ENCODE measurements at places on chromosomes 2 and 18. TPM values are rescaled to one million over a fixed set of nuclear protein-coding genes. Genes with fewer than 3 reads are reported as not detected.

CNRIP1 gene
- 39.2 TPM for total RNA-seq

FAM237A gene
- not detected for total RNA-seq

LRRTM1 gene
- not detected for total RNA-seq

IL1RL2 gene
- total RNA-seq: 0.88 TPM

LRRC30 gene
- not detected for total RNA-seq

CHST10 gene
- 19.7 TPM for total RNA-seq

ANKRD30BL gene
- not detected for total RNA-seq

Measured in epithelial cell of alveolus of lung (primary cell).